ENCODE measurements at places on chromosomes 6 and 20.
A peak's percentile ranks its signal among the peaks of the same experiment; 100 is the strongest.

GRCh38 chr20:34713194-34713943 lies 9.2 kb downstream of the TP53INP2 start:
- DNase-seq: peak; percentile 75

DNA sequence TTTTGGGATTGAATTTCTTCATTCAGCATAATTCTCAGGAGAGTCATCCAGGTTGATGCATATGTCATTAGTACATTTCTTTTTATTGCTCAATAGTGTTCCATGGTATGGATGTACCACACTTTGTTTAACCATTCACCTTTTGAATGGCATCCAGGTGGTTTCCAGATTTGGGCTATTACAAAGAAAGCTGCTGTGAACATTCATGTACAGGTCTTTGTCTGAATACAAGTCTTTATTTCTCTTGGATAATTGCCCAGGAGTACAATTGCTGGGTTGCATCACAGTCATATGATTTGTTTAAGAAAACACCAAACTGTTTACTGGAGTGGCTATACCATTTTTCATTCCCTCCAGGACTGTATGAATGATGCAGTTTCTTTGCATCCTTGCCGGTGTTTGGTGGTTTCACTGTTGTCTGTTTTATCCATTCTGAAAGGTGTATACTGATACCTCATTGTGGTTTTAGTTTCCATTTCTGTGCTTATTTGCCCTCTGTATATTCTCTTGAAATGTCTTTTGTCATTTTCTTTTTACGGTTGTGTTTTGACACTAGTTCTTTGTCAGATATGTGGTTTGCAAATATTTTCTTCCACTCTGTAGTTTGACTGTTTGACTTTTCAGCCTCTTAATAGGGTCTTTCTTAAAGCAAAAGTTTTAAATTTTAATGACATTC lies 8.8 kb downstream of the CDKAL1 start:
- DNase-seq: no peak

GRCh38 chr20:62691487-62691886 lies 17.1 kb upstream of the NTSR1 start:
- no peak for DNase-seq

DNA sequence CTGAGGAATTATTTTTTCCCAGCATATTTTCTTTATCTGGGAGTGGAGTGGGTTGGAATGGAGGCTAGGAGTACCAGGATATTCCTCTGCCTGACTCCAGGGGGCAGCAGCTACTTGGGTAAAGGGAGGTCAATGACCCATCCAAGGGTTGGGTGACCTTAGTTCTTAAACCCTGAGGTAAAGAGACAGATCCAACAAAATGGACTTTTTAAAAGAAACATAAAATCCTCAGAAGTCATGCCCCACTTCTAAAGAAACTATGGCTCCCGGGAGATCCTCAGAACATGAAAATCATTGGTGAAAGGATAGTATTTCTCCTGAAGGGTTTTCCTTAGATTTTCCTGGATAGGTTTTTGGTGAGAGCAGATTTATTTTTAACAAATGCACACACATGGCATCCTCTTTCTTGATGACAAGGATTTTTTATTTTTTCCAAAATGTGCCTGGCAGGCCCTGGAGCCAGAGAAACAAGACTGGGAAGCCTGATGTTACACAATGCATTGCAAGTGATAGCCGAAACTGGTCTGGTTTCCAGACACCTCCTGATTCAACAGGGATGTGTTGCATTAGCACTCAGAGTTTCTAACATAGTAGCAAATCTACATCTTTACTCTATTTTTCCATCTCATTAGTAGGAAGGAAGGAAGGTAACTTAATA lies 240.9 kb upstream of the BTBD3 start:
- DNase-seq: peak; percentile 55
